ENCODE measurements at places on chromosomes 7 and 10. TPM values are rescaled to one million over a fixed set of nuclear protein-coding genes. Genes with fewer than 3 reads are reported as not detected.

The LRRD1 gene
- polyA plus RNA-seq = 0.05 TPM

The KLF14 gene
- polyA plus RNA-seq = 0.02 TPM

The PIP gene
- 6.5 TPM for polyA plus RNA-seq

The VWDE gene
- 0.23 TPM for polyA plus RNA-seq

The CFAP46 gene
- polyA plus RNA-seq = 0.34 TPM

The LANCL2 gene
- polyA plus RNA-seq = 8.3 TPM

The CALML5 gene
- polyA plus RNA-seq = 368 TPM

Data from thymus (tissue), 14 donors.